ENCODE measurements at places on chromosomes 3 and 15. TPM values are rescaled to one million over a fixed set of nuclear protein-coding genes. Genes with fewer than 3 reads are reported as not detected.

GRCh38 chr3:69252631-69253030 lies 130.2 kb upstream of the LMOD3 start:
- no peaks in the 10 kb centered on the region for H3K36me3 ChIP-seq
- no peak overlapping the region for H3K4me3 ChIP-seq
- DNase-seq = no peak
- peak overlapping the region; percentile 56 for H3K27ac ChIP-seq

DNA sequence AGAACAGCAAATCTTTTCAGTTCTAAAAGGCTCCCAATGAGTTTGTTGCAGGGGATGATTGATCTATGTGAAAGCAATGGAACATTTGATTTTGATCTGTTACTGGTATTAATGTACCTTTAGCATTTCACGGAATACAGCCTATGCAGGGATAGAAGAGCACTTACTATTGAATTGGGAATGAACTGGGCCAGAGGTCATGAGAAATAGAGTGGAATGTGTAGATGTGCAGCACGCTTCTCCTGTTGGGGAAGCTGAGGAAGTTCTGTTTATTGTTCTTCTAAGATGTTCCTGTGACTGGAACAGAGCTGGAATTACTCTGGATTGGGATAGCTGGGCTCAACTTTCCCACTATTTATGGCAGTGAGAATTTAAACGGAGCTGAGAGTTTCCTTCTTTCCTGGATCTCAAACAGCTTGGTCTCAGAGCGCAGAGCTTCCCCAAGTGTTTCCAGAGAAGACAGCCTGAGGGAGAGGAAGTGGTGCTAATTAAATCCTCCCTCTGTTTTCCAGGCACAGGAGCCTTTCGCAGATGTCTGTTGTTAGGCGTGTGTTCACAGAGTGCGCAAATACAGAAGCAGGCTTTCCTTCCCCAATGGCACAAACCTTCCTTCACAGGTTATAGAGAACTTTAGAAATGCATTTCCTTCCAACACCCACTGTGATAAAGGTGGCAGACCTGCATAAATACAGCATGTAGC lies 32.5 kb downstream of the TPRG1 start:
- no peak overlapping the region for H3K27ac ChIP-seq
- no peaks in the 10 kb centered on the region for H3K27me3 ChIP-seq

DNA sequence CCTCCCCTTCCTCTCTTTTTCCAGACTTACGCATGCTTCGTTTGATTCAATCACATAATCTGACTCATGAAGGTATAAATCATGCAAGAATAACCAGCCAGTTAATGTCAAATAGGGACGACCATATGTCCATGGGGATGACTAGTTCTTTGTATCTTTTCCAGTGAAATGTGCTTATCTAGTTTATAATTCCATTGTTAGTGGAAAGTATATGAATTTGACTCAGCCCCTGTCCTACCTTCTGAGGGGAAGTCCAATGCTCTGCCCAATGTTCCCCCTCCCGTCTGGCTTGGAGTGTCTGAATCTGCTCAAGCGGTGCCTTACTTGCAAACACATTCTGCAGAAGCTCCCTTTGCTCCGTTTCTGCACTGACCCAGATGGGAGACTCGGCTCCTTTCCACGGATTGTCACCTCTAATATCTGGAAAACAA lies 55.0 kb upstream of the EPHB3 start:
- H3K4me3 ChIP-seq = no peak overlapping the region
- DNase-seq = no peak
- H3K4me1 ChIP-seq = no peaks in the 10 kb centered on the region
- no peak overlapping the region for H3K27ac ChIP-seq
- H3K27me3 ChIP-seq = peaks cover 50% of the 10 kb centered on the region

GRM2 gene
- 0.82 TPM for total RNA-seq

- no peaks in the 10 kb centered on the region for H3K27me3 ChIP-seq
- DNase-seq = no peak
- no peak overlapping the region for H3K27ac ChIP-seq
- H3K4me1 ChIP-seq = peaks cover 1% of the 10 kb centered on the region
- H3K4me3 ChIP-seq = no peak overlapping the region
Measured at GRCh38 chr3:88117683-88118082, 32.1 kb upstream of the C3orf38 start.

DNA sequence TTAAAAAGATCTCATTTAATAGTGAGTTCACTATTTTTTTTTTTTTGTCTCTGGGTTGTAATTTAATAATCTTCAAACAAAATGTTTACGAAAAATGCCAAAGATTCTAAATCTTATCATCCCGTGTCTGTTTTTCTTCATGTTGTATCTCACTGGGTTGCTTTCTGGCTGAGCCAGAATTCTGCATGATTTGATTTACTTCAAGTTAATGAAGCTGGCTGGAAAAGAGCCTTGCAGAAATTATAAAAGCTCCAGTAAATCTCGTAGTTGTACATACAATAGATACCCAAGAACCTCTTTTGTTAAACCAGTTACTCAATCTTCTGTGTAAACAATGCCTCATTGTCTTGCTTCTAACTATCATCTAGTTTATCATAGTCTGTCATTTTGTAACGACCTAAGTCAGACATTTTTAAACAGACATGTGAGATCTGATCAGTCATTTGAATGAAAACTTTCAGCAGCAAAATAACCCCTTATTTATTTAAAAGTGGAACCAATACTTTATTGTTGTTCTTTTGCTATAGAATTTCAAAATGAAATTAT lies 249.0 kb downstream of the MCTP2 start:
- no peaks in the 10 kb centered on the region for H3K36me3 ChIP-seq
- H3K4me1 ChIP-seq = peaks cover 10% of the 10 kb centered on the region
- no peak overlapping the region for H3K4me3 ChIP-seq
- DNase-seq = no peak
- H3K27ac ChIP-seq = no peak overlapping the region

DNA sequence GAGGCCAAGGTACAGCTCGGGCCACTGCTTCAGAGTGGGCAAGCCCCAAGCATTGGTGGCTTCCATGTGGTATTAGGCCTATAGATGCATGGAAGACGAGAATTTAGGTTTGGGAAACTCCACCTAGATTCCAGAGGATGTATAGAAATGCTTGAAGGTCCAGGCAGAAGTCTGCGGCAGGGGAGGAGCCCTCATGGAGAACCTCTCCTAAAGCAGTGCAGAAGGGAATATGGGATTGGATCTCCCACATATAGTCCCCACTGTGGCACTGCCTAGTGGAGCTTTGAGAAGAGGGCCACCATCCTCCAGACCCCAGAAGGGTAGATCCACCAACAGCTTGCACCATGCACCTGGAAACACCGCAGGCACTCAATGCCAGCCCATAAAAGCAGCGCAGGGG lies 48.1 kb upstream of the XXYLT1 start:
- no peak for DNase-seq
- H3K4me1 ChIP-seq = peaks cover 3% of the 10 kb centered on the region
- peaks cover 42% of the 10 kb centered on the region for H3K36me3 ChIP-seq
- no peak overlapping the region for H3K27ac ChIP-seq
- H3K27me3 ChIP-seq = no peaks in the 10 kb centered on the region

- no peaks in the 10 kb centered on the region for H3K4me1 ChIP-seq
- no peaks in the 10 kb centered on the region for H3K36me3 ChIP-seq
- H3K4me3 ChIP-seq = no peak overlapping the region
- no peak for DNase-seq
- no peaks in the 10 kb centered on the region for H3K27me3 ChIP-seq
- peak overlapping the region; percentile 78 for H3K27ac ChIP-seq
Measured at GRCh38 chr3:121574449-121574848, 6.7 kb downstream of the ARGFX start.

GRCh38 chr3:49148159-49148558 lies 15.3 kb upstream of the LAMB2 start:
- H3K27ac ChIP-seq = peak overlapping the region; percentile 42
- H3K4me3 ChIP-seq = no peak overlapping the region
- no peak for DNase-seq
- H3K36me3 ChIP-seq = no peaks in the 10 kb centered on the region
- peaks cover 7% of the 10 kb centered on the region for H3K27me3 ChIP-seq
- no peaks in the 10 kb centered on the region for H3K4me1 ChIP-seq

- H3K4me3 ChIP-seq = no peak overlapping the region
- H3K36me3 ChIP-seq = no peaks in the 10 kb centered on the region
- H3K4me1 ChIP-seq = peaks cover 4% of the 10 kb centered on the region
- H3K27ac ChIP-seq = no peak overlapping the region
Measured at GRCh38 chr3:159805411-159805772, 183.2 kb upstream of the IL12A start.

- no peak for DNase-seq
- no peak overlapping the region for H3K27ac ChIP-seq
- H3K27me3 ChIP-seq = no peaks in the 10 kb centered on the region
- no peak overlapping the region for H3K4me3 ChIP-seq
- no peaks in the 10 kb centered on the region for H3K36me3 ChIP-seq
Measured at GRCh38 chr3:76063811-76064210, 278.5 kb upstream of the ZNF717 start.
